ENCODE measurements at places on chromosomes 3 and 15.

DNA sequence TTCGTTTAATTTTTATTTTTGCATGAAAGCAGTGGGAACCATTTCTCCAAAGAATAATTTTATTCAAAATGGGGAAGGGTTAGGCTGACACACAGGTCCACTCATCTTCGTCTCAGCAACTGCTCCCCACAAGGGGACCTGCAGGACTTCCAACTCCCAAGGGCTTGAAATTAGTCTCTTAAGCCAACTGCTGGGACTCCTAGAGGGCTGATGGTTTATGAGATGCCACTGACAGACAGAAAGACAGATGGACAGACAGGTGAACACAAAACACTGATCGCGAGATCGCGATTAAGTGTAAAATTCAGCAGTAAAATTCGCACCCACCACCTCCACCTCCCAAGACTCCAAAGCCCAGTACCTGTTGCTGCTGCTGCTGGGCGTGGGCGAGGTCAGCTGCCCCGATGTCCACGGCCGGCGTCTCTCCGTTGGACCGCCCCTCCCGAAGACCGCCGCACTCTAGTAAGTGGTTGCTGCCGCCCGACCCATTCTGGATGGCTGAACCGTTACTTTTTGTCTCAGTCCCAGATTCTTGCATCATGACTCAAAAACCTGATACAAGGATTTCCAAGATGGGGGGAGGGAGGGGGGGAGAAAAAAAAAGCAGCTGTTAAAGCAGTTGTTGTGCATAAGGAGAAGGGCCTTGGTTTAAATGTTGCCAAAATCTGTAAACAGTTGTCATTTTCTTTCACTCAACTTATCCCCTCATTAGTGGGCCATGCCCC, 385.5 kb downstream of the FOXP1 start:
- DNase-seq: no peak

DNA sequence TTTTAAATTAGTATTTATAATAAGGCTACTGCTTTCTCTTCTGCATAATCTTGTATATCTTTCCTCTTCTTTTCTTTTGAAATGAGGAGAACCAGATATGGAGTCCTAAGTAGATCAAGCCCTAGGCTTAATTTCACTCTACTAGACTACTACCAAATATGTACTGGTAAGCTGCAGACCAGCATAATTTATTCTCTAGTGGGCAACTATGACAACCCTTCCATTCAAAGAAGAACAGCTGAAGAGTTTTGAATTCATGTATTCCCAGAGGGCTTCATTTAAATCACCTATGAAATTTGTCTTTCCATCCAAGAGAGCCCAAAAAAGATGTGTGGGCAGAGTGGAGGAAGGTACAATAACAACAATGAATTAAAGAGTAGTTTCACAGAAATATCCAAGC, 10.0 kb downstream of the RAD18 start:
- no peak for DNase-seq

GRCh38 chr3:29764603-29765254, 483.9 kb downstream of the RBMS3 start:
- DNase-seq: no peak

- DNase-seq: no peak
Observed at GRCh38 chr15:101646672-101647071, 5.5 kb downstream of the TM2D3 start.

GRCh38 chr15:32987067-32987466, 207.4 kb downstream of the FMN1 start:
- DNase-seq: no peak

- DNase-seq: no peak
Observed at GRCh38 chr3:138681463-138682220, 73.1 kb downstream of the FAIM start.

DNA sequence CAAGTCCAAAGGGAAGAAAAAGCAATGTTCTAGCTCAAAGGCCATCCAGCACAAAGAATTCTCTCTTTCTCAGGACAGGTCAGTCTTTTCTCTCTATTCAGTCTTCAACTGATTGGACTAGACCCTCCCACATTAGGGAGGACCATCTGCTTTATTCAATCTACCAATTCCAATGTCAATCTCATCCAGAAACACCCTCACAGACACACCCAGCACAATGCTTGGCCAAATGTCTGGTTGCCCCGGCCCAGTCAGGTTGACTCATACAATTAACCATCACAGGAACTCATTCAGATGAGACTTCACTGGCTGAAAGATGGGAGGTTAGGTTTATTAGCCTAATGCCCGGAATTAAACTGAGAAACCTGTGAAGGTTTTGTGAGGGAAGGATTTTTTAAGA, 32.4 kb downstream of the ACAN start:
- DNase-seq: no peak

DNA sequence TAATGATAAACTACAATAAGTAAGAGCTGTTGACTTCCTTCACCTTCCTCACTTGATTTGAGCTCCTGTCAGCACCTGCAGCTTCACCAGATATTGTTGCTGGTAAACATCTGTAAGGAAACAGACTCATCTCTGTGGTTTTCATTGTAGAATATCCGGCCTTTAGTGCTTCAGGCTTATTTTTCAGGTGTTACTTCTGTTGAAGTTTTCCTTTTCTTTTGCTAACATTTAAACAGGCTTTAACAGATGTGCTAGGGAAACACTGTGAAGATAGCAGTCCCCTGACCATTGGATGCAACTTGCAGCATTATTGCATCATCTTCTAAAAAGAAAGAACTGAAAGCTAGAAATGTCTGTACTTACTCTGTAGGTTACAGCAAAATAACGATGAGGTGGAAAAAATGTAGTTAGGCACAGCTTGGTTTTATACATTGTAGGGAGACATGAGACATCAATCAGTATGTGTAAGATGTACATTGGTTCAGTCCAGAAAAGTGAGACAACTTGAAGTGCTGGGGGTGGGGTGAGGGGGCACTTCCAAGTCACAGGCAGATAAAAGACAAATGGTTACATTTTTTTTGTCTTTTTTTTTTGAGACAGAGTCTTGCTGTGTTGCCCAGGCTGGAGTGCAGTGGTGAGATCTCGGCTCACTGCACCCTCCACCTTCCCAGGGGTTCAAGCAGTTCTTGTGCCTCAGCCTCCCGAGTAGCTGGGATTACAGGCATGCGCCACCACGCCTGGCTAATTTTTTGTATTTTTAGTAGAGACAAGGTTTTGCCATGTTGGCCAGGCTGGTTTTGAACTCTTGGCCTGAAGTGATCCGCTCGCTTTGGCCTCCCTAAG, 10.2 kb downstream of the EDEM1 start:
- DNase-seq: no peak

DNA sequence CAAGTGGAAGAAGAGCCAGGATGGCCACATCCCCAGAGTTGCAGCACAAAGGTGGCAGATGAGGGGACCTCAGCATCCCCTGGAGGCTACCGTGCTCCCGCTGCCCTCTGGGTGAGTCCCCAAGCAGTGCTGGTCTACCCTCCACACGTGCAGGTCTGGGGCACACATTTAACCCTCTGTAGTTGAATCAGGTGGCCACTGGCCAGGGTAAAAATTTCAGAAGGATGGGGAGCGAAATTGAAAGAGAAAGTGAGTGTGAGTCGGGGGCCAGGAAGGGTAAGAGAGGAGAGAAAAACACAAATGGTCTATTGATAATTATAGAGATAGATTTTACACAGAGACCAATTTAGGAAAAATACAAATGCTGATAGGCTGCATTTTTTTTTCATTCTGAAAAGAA, 139.5 kb upstream of the EIF1B start:
- no peak for DNase-seq

GRCh38 chr3:49883998-49884397, 14.3 kb upstream of the CAMKV start:
- DNase-seq: no peak

- no peak for DNase-seq
Observed at GRCh38 chr3:143502081-143502480, 346.2 kb downstream of the SLC9A9 start.

DNA sequence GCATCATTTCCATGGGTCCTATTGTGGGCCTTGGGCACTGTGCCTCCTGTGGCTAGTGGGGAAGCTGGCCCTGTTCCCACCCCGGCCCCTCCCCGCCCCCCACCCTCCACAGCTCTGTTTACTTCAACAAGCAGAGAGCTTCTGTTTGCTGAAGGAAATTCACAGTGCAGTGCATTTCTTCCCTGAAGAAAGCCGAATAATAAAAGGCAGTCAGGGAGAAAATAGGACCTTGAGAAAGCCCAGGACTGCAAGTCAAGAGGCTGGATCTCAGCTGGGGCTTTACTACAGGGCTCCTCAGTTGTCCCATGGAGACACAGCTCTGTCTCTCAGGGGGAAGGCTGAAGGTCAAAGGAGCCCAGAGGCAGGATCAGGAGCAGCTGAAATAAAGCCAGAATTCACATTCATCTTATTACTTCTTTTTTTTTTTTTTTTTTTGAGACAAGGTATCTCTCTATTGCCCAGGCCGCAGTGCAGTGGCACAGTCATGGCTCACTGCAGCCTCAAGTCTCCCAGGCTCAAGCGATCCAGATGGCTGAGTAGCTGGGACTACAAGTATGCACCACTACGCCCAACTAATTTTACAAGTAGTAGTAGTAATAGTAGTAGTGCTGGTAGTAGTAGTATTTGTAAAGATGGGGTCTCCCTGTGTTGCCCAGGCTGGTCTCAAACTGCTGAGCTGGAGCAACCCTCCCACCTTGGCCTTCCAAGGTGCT, 33.0 kb upstream of the LACTB start:
- no peak for DNase-seq

DNA sequence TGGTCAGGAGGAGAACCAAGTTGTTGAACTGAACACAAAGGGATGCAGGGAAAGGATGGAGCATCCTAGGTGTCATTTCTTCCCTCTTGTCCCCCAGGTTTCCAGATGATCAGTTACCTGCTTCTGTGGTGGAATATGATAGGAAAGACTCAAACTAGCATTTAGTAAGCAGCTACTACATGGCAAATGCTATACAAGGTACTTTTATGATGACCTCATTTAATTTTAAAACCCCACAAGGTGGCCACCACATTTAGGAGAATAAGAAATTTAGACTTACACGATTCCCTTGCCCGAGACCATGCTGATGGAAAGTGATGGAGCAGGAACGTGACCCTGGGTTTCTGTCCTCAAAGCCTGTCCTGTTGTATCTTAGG, 40.9 kb downstream of the CCR4 start:
- DNase-seq: no peak
